ENCODE measurements at places on chromosomes 2 and 18.

- DNase-seq: no peak
These were observed 22.7 kb downstream of the ALPK2 start for GRCh38 chr18:58606236-58606635.

- no peak for DNase-seq
These were observed 50.3 kb upstream of the NAB1 start for GRCh38 chr2:190598621-190599020.

DNA sequence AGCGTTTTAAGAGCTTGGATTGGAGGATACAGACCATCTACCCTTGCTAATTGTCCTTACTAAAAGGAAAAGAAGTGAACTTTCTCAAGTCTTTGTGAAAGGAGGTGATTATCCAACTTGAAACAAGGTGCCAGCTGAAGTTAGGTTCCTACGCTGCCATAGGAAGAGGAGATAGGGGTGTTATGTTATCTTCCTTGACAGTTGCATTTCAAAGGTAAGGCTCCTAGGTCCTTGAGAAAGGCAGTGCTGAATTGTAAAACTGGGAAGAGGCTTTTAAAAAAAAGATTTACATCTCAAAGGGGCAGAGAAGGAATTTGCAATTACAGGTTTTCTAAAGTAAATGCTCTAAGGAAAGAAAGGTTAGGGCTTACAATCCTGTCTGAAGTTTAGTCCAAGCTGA, 810.2 kb upstream of the LRATD1 start:
- no peak for DNase-seq

DNA sequence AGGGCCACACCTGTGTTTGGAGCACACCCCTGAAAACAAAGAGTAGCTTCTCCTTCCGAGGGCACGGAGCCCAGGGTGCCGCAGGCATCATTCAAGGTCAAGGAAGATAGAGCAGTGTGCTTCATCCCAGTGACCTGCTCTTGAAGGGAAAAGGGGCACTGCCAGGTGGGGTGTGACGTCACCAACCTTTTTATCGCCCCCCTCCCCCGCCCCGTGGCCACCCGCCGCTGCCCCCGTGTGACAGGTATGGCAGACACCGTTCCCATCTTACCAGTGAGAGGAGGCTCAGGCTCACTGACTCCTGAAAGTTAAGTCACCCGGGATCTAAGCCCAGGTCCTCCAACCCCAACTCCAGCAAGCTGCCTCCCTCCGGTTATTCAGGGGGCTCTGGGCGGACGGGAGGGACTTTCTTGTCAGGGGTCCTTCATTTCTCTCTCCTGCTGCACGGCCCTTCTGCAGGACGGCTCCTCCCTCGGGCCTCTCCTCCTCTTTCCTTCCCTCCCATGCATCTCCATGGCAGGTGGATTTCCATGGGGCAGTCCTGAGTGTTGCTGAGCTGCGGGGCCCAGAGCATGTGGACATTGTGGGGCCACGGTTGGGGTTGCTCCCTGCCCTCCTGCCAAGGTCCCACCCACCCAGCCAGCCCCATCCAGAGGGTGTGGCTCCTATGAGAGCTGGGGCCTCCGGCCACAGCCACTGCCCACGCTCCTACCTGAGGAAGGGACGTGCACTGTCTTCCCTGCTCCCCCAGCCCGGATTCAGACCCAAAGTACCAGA, 114.1 kb upstream of the HDAC4 start:
- no peak for DNase-seq

DNA sequence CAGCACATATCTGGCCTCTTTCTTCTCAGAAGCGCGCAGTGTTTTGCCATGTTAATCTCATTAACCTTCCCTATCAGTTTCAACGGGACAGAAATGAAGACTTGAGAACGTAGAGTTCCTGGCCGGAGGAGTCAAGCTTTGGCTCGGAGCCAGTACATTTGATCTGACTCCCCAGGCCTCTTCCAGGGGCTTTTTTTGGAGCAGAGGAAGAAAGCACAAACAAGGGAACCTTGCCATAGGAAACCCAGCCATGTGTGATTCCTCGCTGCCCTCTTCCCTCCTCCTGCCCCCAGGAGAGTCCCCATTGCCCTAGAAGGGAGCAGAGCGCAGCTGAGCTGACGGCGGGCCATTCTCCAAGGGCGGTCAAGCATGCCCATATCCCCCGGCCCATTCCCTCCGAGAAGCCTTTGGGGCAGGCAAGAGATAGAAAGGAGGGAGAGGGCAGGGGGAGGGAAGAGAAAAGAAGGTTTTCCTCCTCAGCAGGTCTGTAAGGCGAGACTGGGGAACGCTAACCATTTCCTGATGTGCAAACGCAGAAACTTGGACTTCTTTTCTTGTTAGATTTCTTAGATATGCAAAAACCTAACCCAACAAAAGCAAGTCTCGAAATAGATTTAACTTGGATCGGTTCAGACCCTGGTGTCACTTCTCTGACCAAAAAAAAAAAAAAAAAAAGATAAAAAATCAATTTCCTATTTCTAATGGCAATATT, 63.7 kb upstream of the POU3F3 start:
- DNase-seq: no peak

DNA sequence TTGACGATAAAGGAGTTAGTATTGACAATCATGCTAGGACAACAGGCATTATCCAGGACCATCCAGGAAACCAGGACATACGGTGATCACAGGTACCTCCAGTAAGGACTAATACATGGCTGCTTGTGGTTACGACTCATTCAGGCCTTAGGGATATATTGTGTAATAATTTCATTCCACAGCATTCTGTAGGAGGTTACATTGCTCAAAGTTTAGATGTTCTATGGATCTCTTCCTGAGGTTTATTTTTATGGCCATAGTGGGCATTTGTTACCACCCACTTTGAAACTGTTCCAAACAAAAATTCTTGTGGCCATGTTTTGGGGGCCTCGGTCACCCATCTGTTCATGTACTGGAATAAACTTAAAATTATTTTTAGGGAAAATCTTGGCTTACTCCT, 431.6 kb downstream of the METTL4 start:
- no peak for DNase-seq

DNA sequence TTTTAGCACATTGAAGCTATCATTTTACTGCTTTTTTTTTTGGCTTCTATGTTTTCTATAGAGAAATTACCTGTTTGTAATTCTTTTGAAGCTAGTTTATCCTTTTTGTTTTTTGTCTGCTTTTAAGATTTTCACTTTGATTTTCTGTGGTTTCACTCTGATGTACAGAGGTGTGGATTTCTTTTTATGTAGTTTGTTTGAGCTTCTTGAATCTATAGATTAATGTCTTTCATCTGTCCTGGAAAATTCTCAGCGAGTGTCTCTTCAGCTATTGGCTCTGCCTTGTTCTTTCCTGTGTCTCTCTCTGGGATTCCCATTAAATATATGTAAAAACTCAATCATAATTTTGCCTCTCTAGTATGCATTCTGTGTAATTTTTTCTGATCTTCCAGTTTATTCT, 8.4 kb downstream of the POLE4 start:
- no peak for DNase-seq

DNA sequence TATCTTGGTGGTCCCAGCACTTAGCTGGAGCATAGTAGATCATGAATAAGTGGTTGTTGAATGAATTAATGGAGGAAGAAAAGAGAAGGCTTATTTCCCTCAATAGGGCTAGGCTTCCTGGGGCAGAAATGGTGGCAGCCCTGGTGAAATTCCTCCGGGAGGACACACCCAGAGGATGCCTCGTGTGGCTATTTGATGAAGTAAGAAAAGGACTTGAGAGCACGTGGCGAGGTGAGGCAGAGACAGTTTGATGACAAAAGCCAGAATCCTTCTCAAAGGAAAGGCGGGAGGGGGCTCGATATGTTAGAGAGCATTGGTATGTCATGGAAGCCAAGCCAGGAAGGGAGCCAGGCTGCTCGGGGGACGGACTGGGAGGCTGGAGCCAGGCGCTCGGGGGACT, 14.7 kb downstream of the FAM228A start:
- no peak for DNase-seq

GRCh38 chr2:66301022-66301766, 133.7 kb upstream of the MEIS1 start:
- DNase-seq: peak; percentile 28

DNA sequence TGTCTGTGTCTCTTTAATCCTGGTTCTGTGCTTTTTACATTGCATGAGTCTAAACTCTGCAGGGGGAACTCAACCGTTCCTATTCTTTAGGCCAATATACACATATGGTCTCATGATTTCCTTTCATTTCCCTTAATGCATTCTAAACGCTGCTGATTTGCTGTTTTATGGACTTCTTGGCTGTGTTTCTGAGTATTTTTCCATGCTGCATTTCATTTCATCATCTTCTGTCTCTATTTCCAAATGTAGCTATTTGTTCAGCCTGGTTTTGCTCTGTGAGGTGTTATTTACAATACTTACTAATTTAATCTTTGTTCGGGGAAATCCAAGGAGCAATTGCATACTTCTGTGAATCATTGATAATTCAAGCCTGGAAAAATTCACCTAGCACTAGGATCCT, 897.2 kb downstream of the TSN start:
- no peak for DNase-seq

- DNase-seq: no peak
These were observed 124.6 kb downstream of the RTP5 start for GRCh38 chr2:241994086-241994485.

GRCh38 chr2:178530625-178531142, 50.4 kb downstream of the PLEKHA3 start:
- no peak for DNase-seq

GRCh38 chr18:75544496-75544895, 117.0 kb upstream of the SMIM21 start:
- no peak for DNase-seq

GRCh38 chr2:235924675-235925063, 243.5 kb downstream of the GBX2 start:
- no peak for DNase-seq

DNA sequence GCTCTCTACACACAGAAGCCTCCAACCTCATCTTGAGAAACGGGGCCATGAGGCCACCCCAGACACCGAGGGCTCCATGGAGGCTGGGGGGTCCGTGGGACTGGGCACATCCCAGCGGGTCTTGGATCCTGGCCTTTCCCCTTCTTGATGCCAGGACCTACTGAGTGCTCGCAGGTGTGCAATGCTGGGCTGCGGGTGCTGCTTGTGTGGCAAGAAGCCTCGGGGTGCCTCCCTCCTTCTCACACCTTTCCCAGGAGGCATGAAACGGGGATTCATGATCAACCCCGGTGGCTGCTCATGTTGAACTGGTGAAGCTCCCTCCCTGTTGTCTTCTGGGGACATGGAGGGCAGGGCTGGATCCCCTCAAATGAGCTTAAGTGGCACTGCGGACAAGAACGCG, 2.0 kb upstream of the BUB1 start:
- no peak for DNase-seq

DNA sequence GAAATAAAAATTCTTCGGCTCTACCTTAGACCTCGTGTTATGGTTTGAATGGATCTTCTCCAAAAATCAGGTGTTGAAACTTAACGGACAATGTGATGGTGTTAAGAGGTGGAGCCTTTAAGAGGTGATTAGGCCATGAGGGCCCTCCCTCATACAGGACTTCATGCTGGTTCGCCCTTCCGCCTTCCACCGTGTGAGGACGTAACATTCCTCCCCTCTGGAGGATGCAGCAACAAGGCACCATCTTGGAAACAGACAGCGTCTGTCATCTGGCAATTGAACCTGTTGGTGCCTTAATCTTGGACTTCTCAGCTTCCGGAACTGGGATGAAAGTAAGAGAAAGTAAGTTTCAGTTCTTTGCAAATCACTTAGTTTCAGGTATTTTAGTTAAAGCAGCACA, 126.3 kb upstream of the SPRED2 start:
- no peak for DNase-seq

DNA sequence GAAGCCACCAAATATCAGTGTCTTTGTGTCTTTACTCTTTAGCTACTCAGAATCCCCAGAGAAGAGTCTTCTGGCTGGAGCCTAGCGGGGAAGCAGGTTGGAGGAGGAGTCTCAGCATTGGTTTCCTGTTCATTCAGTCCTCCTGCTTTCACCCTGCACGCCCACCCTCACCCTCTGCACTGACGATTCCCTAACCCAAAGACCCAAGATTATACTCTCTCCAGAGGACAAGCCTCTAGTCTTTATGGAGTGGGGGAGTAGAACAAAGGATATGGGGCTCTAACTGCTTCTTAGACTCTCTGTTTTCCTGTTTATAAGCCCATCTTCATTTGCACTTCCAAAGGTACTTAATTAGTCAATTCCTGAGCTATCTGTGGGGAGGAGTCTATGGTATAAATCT, 338.8 kb downstream of the AGPS start:
- DNase-seq: no peak

DNA sequence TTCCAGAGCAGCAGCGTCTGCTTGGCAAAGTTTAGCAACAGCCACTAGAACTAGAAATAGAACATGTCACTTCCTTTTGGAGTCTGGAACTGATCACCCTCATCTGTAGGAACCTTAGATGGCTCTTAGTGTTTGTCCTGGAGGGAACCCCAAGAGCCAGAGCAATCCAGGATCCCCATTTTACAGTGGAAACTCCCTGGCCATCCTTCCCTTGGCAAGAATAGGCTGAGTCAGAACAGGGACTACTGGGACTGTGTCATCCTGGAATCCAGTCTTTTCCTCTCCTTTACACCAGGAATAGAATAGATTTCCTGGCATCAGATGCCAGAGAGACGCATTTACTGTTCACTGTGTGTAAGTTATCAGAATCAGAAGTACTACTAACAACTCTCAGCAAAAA, 33.2 kb upstream of the GRHL1 start:
- no peak for DNase-seq

- peak; percentile 8 for DNase-seq
These were observed 82.3 kb upstream of the FAM98A start for GRCh38 chr2:33681364-33681757.

- no peak for DNase-seq
These were observed 143.6 kb downstream of the ALPK2 start for GRCh38 chr18:58484989-58485981.

- DNase-seq: no peak
These were observed 94.7 kb upstream of the CDC42EP3 start for GRCh38 chr2:37766106-37766505.

GRCh38 chr2:23651187-23652080, 266.5 kb downstream of the KLHL29 start:
- DNase-seq: no peak

- no peak for DNase-seq
These were observed 67.8 kb downstream of the MERTK start for GRCh38 chr2:111966241-111966640.

GRCh38 chr18:21703241-21703820, 1.2 kb downstream of the ABHD3 start:
- peak; percentile 30 for DNase-seq

- DNase-seq: no peak
These were observed 25.2 kb downstream of the TWSG1 start for GRCh38 chr18:9359796-9360195.

DNA sequence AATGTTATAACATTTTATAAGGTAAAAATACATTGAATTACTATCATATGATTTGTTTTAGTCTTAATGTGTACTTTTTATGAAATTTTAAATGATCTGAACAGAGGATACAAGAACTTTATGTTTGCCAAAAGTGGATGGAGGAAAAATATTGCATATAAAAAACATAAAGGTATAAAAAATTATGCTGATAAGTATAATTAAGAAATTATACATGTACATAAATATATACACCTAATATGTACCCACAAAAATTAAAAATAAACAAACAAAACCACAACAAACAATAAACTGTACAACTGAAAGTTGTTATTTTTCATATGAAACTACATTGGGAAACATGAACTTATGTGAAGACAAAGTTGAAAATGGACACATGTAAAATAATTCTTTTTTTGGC, 38.2 kb upstream of the CALCRL start:
- DNase-seq: no peak
